Activated CD4-positive, alpha-beta T cell treated with anti-CD3 and anti-CD28 coated beads, Interleukin-2, amount 10 ng/mL, durations not matched to agents 7 days and 5 days (primary cell): ENCODE measurements at places on chromosomes 4 and X. TPM values are rescaled to one million over a fixed set of nuclear protein-coding genes. Genes with fewer than 3 reads are reported as not detected.

DNA sequence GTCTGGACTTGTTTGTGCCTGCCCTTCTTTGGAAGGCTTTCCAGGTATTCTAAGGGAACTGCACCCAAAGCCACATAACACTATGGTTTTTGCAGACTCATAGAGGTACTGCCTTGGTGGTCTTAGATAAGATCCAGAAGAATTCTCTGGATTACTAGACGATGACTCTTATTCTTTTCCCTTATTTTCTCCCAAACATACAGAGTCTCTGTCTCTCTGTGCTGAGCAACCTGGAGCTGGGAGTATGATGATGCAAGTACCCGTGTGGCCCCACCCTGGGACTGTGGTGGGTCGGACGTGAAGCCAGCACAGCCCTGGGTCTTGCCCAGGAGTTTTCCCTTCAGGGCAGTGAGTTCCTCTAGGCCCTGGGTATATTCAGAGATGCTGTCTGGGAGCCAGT is 1342.4 kb upstream of the TENM3 start:
- H3K27me3 ChIP-seq = no peaks in the 10 kb centered on the region
- no peak for DNase-seq
- H3K27ac ChIP-seq = no peak overlapping the region

- H3K4me3 ChIP-seq = no peak overlapping the region
- H3K27ac ChIP-seq = no peak overlapping the region
- no peaks in the 10 kb centered on the region for H3K36me3 ChIP-seq
- no peak for DNase-seq
Observed at GRCh38 chrX:112247714-112248113, 165.1 kb upstream of the TRPC5 start.

DNA sequence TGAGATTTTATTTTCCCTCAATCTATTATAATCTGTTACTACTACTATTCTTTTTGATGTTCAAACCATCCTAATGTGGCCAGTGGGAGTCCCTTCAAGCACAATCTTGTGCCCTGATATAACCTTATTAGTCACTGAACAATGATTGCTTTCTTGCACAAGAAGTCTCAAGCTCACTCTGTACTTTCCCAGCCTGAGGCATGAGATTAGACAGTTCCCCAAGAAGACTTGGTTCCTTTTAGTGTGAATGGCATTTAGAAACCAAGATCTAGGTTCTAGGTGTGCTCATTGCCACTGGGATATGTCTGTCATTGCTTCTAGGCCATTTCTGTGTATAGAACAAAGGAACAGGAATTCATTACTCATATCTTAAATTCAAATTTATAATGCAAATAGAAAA is 28.0 kb upstream of the RBM41 start:
- no peaks in the 10 kb centered on the region for H3K27me3 ChIP-seq
- H3K4me1 ChIP-seq = peaks cover 8% of the 10 kb centered on the region
- no peak overlapping the region for H3K27ac ChIP-seq
- DNase-seq = no peak
- no peak overlapping the region for H3K4me3 ChIP-seq
- H3K36me3 ChIP-seq = no peaks in the 10 kb centered on the region

GRCh38 chr4:19711871-19712270 is 539.8 kb upstream of the SLIT2 start:
- H3K4me3 ChIP-seq = no peak overlapping the region
- no peak overlapping the region for H3K27ac ChIP-seq
- H3K4me1 ChIP-seq = no peaks in the 10 kb centered on the region
- H3K27me3 ChIP-seq = no peaks in the 10 kb centered on the region
- no peak for DNase-seq
- no peaks in the 10 kb centered on the region for H3K36me3 ChIP-seq

- H3K4me3 ChIP-seq = no peak overlapping the region
- peaks cover 51% of the 10 kb centered on the region for H3K4me1 ChIP-seq
- H3K36me3 ChIP-seq = peaks cover 2% of the 10 kb centered on the region
- no peak overlapping the region for H3K27ac ChIP-seq
- H3K27me3 ChIP-seq = no peaks in the 10 kb centered on the region
Observed at GRCh38 chrX:49188468-49189076, 2.4 kb upstream of the PRICKLE3 start.

DNA sequence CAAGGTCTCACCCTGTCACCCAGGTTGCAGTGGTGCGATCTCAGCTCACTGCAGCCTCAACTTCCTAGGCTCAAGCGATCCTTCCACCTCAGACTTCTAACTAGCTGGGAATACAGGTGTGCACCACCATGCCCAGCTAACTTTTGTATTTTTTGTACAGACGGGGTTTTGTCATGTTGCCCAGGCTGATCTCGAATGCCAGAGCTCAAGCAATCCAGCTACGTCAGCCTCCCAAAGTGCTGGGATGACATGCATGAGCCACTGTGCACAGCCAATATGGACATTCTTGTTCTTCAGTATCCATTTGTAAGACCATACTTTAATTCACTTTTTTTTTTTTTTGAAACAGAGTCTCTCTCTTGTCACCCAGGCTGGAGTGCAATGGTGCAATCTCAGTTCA is 3.5 kb upstream of the CCNI start:
- no peaks in the 10 kb centered on the region for H3K27me3 ChIP-seq
- peaks cover 21% of the 10 kb centered on the region for H3K4me1 ChIP-seq
- no peak overlapping the region for H3K4me3 ChIP-seq
- H3K36me3 ChIP-seq = peaks cover 8% of the 10 kb centered on the region

DNA sequence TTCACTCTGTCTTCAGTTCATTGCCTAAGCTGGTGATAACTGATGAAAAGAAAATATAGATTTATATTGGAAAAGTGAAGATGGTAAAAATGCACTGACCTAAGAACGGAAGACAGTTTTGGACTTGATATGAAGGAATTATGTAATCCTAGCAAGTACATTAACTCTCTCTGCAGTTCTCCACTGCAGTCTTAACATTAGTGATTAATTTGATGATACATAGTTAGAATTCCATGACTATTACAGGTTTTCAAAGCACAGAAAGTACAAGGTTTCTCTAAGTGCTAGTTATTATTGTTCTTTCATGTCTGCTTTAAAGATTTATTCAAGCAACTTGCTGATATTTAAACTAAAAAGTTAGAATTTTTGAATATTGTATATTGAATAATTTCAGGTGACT is 1591.7 kb upstream of the ADGRL3 start:
- no peak overlapping the region for H3K27ac ChIP-seq
- no peak for DNase-seq
- H3K27me3 ChIP-seq = no peaks in the 10 kb centered on the region
- no peaks in the 10 kb centered on the region for H3K4me1 ChIP-seq
- no peak overlapping the region for H3K4me3 ChIP-seq
- H3K36me3 ChIP-seq = no peaks in the 10 kb centered on the region

DNA sequence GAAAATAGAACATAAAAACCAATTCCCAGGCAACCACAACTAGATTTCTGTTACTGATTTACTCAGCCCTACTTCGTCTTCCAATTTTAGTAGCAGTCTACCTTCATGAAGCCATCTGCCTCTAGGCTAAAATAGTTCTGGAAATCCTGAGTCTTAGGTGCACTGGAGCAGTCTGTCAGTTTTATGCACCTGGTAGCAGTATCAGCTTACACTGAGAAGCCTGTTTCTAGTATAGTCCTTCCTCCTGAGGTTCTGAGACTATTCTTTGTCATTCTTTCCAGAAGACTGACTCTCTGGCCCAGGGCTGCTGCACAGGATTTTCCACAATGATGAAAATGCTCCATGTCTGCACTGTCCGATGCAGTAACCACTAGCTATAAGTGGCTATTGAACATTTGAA is 16.9 kb upstream of the HPRT1 start:
- DNase-seq = no peak
- H3K27ac ChIP-seq = no peak overlapping the region
- H3K4me1 ChIP-seq = no peaks in the 10 kb centered on the region
- H3K4me3 ChIP-seq = no peak overlapping the region
- no peaks in the 10 kb centered on the region for H3K27me3 ChIP-seq
- H3K36me3 ChIP-seq = no peaks in the 10 kb centered on the region

GRCh38 chrX:13837290-13837745 is 20.4 kb upstream of the GPM6B start:
- H3K36me3 ChIP-seq = no peaks in the 10 kb centered on the region
- H3K27ac ChIP-seq = no peak overlapping the region
- no peak overlapping the region for H3K4me3 ChIP-seq
- no peaks in the 10 kb centered on the region for H3K27me3 ChIP-seq

DNA sequence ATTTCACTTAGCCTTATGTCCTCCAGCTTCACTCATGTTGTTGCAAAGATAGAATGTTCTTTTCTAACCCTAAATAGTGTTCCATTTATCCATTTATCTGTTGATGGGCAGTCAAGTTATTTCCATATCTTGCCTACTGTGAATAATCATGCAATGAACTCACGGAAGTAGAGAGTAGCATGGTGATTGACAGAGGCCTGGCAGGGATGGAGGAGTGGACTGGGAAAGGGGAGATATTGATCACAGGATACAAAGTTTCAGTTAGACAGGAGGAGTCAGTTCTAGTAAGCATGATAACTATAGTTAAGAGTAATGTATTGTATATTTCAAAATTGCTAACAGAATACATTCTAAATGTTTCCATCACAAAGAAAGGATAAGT is 10.3 kb upstream of the CLNK start:
- no peaks in the 10 kb centered on the region for H3K36me3 ChIP-seq
- no peaks in the 10 kb centered on the region for H3K27me3 ChIP-seq
- no peak overlapping the region for H3K4me3 ChIP-seq
- no peak for DNase-seq

GRCh38 chr4:38055566-38055965 is 95.4 kb downstream of the PTTG2 start:
- no peak for DNase-seq
- peaks cover 45% of the 10 kb centered on the region for H3K36me3 ChIP-seq
- H3K27me3 ChIP-seq = no peaks in the 10 kb centered on the region
- H3K27ac ChIP-seq = no peak overlapping the region
- H3K4me3 ChIP-seq = no peak overlapping the region

DNA sequence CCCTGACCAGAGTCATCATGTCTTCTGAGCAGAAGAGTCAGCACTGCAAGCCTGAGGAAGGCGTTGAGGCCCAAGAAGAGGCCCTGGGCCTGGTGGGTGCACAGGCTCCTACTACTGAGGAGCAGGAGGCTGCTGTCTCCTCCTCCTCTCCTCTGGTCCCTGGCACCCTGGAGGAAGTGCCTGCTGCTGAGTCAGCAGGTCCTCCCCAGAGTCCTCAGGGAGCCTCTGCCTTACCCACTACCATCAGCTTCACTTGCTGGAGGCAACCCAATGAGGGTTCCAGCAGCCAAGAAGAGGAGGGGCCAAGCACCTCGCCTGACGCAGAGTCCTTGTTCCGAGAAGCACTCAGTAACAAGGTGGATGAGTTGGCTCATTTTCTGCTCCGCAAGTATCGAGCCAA is 11.0 kb downstream of the MAGEA4 start:
- H3K27ac ChIP-seq = no peak overlapping the region
- H3K4me3 ChIP-seq = no peak overlapping the region
- no peaks in the 10 kb centered on the region for H3K36me3 ChIP-seq
- DNase-seq = no peak
- H3K4me1 ChIP-seq = no peaks in the 10 kb centered on the region

DNA sequence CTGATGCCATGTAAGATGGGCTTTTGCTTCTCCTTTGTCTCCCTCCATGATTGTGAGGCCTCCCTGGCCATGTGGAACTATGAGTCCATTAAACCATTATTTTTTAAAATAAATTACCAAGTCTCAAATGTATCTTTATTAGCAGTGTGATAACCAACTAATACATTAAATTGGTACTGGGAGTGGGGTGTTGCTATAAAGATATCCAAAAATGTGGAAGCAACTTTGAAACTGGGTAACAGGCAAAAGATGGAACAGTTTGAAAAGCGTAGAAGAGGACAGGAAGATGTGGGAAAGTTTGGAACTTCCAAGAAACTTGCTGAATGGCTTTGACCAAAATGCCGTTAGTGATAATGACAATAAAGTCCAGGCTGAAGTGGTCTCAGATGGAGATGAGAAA is 526.7 kb downstream of the SH3BGRL start:
- no peaks in the 10 kb centered on the region for H3K4me1 ChIP-seq
- no peak for DNase-seq

GRCh38 chr4:69831646-69832325 is 28.2 kb downstream of the SULT1E1 start:
- no peak for DNase-seq
- H3K36me3 ChIP-seq = no peaks in the 10 kb centered on the region
- peaks cover 15% of the 10 kb centered on the region for H3K4me1 ChIP-seq
- no peaks in the 10 kb centered on the region for H3K27me3 ChIP-seq

- no peak overlapping the region for H3K27ac ChIP-seq
- DNase-seq = no peak
- peaks cover 39% of the 10 kb centered on the region for H3K4me1 ChIP-seq
- H3K36me3 ChIP-seq = peaks cover 13% of the 10 kb centered on the region
Observed at GRCh38 chrX:110004731-110005369, 1.9 kb downstream of the TMEM164 start.

DNA sequence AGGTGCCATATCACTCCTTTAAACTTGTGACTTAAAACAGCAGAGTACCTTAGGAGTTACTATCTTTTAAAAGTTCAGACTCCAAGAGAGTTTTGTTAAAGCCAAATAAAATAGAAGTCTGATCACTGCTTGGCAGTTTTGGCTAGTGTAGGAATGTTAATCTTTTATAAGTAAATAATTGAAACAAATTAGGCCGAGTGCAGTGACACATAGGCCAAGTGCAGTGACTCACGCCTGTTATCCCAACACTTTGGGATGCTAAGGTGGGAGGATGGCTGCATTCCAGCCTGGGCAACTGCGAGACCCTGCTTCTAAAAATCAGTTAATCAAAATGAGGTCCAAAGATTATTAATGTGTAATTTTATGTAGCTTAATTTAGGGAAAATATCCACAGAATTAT is 37.2 kb downstream of the WDR44 start:
- no peak overlapping the region for H3K27ac ChIP-seq
- H3K4me3 ChIP-seq = no peak overlapping the region
- no peak for DNase-seq
- no peaks in the 10 kb centered on the region for H3K4me1 ChIP-seq
- peaks cover 10% of the 10 kb centered on the region for H3K36me3 ChIP-seq

GRCh38 chr4:76589872-76590797 is 155.1 kb downstream of the SHROOM3 start:
- no peak overlapping the region for H3K4me3 ChIP-seq
- DNase-seq = no peak
- peaks cover 42% of the 10 kb centered on the region for H3K27me3 ChIP-seq
- peaks cover 8% of the 10 kb centered on the region for H3K4me1 ChIP-seq
- H3K36me3 ChIP-seq = no peaks in the 10 kb centered on the region

GRCh38 chr4:10025230-10025806 is 4.0 kb upstream of the SLC2A9 start:
- no peak overlapping the region for H3K27ac ChIP-seq
- no peak overlapping the region for H3K4me3 ChIP-seq
- H3K27me3 ChIP-seq = no peaks in the 10 kb centered on the region

- H3K4me3 ChIP-seq = no peak overlapping the region
- peaks cover 17% of the 10 kb centered on the region for H3K27me3 ChIP-seq
- H3K27ac ChIP-seq = no peak overlapping the region
- H3K4me1 ChIP-seq = peaks cover 2% of the 10 kb centered on the region
- no peak for DNase-seq
Observed at GRCh38 chr4:78166622-78167021, 109.5 kb downstream of the FRAS1 start.

GRCh38 chr4:182808673-182809416 is 108.3 kb downstream of the DCTD start:
- DNase-seq = peak; percentile 78
- peak overlapping the region; percentile 8 for H3K4me3 ChIP-seq
- H3K4me1 ChIP-seq = peaks cover 13% of the 10 kb centered on the region
- peaks cover 6% of the 10 kb centered on the region for H3K27me3 ChIP-seq

Gene CSAG1
- not detected for total RNA-seq

Gene GPR173
- not detected for total RNA-seq

Gene NAP1L2
- 2.2 TPM for total RNA-seq

Gene RTL3
- total RNA-seq = not detected

Gene TEX13B
- total RNA-seq = not detected

Gene PIGA
- 16.4 TPM for total RNA-seq

Gene IKBKG
- 41.5 TPM for total RNA-seq

Gene HTN1
- not detected for total RNA-seq

Gene FABP2
- total RNA-seq = not detected

Gene SSX2B
- not detected for total RNA-seq
